Stimulated activated memory B cell treated with anti-CD40 and anti-IgM and Interleukin-4, amounts not matched to agents 10 μg/mL and 1 μg/mL and 100 μg/mL, for 72 hours (primary cell): ENCODE measurements at places on chromosomes 5 and 9.

DNA sequence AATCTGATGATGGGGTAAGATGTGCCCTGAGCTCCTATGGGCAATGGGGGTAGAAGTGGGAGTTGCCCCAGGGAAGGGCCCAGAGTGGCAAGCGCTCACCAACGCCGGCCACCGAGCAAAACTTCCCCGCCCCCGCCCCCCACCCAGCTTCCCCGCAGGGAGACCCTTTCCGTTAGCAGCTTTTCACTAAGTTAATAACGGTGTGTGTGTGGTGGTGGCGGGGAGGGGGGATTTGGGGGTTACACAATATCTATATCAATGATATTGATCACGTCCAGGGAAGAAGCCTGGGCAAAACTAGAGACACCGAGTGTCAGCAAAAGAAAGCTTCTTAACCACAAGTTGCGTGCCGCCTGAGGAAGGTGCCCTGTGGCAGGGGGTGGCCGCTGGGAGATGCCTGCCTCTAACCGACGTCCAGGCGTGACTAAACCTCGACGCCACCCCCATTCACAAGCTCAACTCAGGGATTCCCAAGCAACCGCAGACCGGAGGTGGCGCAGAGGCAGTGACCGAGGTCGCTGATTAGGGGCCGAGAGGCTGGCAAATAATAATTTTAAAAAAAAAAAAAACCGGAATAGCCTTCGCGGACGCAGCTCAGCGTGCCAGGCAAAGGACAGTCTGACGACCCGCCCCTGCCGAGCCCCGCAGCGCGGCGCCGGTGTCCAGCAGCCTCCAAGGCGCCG lies 222.6 kb downstream of the MEF2C start:
- ATAC-seq, result no peak

DNA sequence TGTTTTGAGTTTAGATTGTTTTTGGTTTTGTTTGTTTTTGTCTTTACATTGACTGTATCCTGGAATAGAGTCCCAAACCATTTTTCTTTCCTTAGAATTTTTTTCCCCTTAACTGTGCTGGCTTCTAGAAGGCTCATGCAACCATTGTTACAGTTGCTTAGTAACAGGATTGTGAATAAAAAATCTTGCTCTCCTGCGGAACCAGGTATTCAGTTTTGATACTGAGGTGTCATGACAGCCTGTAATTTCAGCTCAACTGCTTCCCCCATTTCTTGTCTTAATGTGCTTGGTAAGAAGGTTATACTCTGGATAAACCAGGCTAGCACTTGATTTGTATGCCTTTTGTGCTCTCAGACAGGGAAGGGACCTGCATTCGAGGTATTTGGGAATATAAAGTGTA lies 42.1 kb downstream of the FOCAD start:
- ATAC-seq, result no peak

DNA sequence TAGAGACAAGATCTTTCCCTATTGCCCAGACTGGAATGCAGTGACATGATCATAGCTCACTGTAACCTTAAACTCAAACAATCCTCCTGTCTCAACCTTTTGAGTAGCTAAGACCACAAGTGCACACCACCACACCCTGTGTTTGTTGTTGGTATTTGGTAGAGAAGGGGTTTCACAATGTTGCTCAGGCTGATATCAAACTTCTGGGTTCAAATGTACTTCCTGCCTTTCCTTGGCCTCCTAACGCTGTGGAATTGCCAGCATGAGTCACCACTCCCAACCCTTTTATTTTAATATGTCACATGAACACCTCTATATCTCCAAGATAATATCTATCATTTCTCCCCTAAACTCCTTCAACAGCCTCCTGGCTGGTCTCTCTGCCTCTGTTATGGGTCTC lies 719.0 kb downstream of the PTPRD start:
- ATAC-seq, result no peak

DNA sequence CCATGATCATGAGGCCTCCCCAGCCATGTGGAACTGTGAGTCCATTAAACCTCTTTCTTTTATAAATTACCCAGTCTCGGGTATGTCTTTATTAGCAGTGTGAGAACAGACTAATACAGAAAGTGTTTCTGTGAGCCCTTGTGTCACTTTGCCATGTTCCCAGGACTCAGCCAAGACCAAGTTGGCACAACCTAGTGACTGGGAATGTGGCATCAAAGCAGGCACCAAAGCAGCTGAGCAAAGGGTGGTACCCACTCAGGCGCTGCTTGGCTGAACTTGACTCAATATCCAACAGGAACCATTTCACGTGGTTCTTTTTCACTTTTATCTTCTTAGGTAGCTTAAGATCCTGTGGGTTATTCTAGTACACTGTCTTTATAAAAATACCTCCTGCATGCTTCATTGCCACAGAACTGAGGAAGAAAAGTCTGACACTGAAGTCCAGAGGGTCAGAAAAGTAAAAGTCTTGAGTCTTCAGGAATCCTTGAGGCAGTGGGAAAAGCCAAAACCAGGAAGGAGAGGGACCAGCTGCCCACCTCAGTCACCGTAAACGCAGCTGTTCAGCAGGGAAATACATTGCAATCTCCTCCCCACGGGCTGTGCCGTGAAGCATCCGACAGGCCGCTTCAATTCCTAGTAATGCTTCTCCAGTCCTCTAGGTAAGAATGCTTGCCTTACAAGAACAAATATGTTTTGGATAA lies 90.5 kb upstream of the RETREG1 start:
- no peak for ATAC-seq

DNA sequence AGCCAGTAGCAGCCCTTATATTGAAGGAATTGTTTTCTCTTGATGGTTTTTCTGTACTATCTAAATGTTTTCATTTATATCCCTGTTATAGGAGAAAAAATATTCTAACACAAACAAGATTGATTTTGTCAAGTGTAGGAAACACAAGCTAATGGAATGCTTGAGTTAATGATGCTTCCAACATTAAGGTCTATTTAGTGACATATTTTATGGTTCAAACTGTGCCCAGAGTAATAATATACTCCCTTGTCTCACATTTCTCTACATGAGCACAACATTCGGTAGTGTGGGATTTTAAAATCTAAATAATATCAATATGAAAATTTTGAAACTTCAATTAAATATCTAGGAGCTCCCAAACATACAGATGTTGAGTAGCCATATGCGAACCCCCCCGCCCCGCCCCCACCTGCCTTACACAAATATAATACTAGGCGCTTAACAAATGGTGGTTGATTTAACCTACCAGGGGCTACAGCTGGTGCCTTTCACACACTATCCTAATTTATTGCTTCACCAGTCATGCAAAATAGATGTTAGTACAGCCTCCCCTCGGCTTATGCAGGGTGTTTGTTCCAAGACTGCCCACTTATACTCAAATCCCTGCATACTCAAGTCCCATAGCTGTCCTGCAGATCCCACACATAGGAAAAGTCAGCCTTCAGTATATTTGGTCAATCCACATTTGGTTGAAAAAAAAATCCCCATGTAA lies 124.1 kb upstream of the ACO1 start:
- ATAC-seq, result no peak

- no peak for ATAC-seq
These were observed 28.1 kb downstream of the CEMIP2 start for GRCh38 chr9:71740199-71740598.

- ATAC-seq, result no peak
These were observed 465.0 kb downstream of the AGTPBP1 start for GRCh38 chr9:85276741-85277140.

DNA sequence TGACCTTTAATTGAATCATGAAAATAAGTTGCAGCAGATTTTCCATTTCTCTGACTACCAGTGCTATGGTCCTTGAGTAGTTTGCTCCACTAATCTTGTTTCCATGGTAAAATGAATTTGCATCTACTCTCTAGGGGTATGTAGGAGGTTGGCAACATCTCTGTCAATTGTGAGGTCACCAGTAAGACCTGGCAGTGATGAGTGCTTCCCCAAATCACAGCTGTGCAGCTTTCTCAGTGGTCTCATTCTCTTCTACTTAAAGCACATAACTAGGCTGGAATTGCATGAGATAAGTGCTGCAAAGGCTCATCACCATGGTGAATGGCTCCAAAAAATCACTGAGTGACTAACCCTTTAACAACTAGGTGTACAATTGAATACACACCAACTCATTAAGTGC lies 36.3 kb downstream of the ADAMTS19 start:
- ATAC-seq, result peak; percentile 73

- ATAC-seq, result no peak
These were observed 6.6 kb downstream of the TJP2 start for GRCh38 chr9:69180670-69181069.

DNA sequence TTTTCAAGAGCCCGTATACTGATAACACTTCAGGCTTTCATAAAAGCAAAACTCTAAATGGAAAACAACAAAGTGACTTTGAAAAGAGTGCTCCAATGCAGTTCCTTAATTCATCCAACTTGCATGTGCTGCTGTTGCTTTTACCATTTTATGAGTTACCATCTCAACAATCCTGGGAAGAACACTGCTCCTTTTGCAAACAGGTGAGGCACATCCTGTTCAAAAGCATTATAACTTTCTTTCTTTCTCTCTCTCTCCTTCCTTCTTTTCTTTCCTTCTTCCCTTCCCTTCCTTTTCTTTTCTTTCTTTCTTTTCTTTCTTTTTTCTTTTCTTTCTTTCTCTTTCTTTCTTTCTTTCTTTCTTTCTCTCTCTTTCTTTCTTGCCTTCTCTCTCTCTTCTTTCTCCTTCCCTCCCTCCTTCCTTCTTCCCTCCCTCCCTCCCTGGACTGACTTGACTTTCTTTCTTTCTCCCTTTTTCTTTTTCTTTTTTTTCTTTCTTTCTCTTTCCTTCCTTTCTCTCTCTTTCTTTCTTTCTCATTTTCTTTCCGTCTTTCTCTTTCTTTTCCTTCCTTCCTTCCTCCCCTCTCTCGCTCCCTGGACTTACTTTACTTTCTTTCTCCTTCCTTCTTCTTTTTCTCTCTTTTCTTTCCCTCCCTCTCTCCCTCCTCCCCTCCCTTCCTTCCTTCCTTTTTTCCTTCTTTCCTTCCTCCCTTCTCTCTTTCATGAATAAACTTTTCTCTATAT lies 11.2 kb upstream of the PARP8 start:
- no peak for ATAC-seq

- ATAC-seq, result no peak
These were observed 7.9 kb downstream of the LNPEP start for GRCh38 chr5:96943799-96944198.

DNA sequence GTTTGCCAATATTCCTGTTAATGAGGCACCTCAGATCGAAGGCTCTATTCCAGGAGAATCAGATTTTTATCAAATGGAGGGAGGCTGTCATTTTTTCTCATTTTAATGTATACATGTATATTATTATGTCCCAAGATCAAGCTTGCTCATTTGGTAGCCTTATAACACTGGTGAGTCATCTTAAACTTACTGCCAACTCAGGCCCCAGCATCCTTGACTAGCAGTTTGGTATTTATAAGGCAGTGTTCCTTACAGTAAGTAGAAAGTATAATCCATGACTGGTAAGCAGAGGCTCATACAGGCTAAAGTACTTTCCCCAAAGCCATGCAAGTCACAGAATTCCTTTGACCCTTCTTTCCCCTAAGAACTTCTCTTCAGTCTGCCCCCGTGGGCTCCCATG lies 90.7 kb upstream of the NR3C1 start:
- ATAC-seq, result no peak

- ATAC-seq, result no peak
These were observed 14.6 kb upstream of the PBX3 start for GRCh38 chr9:125732562-125732961.

DNA sequence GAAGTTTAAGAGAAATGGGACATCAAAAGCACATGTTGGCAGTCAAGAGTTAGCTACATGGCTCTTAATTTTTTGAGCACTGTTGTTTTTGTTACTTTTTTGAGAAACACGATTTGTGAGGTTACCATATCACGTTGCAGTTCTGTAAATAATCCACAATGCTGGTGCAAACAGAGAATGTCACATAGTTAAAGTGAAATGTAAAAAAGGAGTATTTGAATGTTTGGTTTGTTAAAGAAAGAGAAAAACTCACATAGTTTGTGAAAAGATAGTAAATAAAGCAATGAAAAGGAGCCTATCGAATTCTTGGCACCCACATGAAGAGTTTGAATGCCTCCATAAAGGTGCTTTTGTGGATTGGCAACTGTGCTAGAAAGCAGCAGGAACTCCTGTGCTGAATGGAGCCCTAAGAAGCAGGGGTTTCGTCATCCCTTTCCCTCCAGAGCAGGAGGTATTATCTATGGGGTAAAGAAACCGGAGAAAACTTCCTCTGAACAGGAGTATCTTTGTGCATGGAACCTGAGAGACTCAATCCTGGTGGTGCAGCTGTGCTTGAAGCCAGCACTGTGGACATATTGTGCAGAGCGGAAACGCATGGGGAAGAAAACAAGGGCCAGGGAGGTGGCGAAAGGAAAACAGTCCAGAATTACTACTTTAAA lies 148.5 kb upstream of the OTULINL start:
- ATAC-seq, result no peak

DNA sequence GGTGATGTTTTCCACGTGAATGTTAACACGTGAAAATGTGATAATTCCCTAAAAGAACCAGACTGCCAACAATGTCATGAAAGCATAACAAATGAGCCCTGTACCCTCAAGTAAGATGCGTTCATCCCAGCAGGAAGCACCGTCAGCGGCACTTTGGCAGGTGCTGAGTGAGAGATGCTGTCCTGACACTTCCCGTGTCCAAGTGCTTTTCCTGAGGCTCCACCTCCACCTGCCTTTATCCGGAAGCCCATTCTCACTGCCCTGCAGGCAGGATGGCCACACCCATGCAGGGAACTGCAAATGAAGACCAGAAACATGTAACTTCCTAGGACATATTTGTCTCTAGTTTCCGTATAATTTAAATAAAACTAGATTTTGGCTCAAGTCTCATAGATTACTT lies 238.0 kb upstream of the IRX2 start:
- ATAC-seq, result no peak

GRCh38 chr9:95273369-95274022 lies 44.0 kb downstream of the FANCC start:
- peak; percentile 61 for ATAC-seq

GRCh38 chr5:21672911-21673310 lies 1180.2 kb downstream of the CDH12 start:
- no peak for ATAC-seq

- ATAC-seq, result no peak
These were observed 9.7 kb upstream of the TGFBI start for GRCh38 chr5:136018814-136019783.

GRCh38 chr9:133603135-133603927 lies 5.9 kb downstream of the FAM163B start:
- no peak for ATAC-seq

GRCh38 chr9:18638371-18639249 lies 164.7 kb downstream of the ADAMTSL1 start:
- ATAC-seq, result no peak

DNA sequence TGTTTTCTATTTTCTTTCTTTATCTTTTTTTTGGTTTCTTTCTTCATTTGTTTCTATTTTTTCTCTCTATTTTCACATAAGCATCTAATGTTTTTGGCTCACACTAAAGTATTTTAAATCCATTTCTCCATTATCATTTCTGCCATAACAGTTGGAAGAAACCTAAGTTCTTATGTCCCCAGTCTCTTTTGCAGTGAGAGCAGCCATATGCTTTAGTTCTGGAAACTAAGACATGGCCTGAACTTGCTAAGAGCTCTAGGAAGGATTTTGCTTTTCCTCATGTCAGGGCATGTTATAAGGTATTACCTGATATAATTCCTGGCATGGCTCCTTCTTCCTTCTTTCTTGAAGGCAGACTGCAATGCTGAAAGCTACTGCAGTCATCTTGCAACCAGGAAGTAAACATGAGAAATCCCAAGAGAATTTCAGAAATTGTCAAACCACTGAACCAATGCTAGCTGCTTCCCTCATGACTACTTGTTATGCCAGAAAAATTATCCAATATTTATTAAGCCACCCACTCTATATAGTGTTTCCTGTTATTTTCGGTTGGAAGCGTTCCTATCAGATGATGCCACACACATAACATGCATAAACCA lies 171.1 kb downstream of the TAF11L14 start:
- no peak for ATAC-seq

- no peak for ATAC-seq
These were observed 49.2 kb upstream of the PPP1R2B start for GRCh38 chr5:156800929-156801328.
